Left colon (tissue), 2 donors: ENCODE measurements at places on chromosomes 4 and X. TPM values are rescaled to one million over a fixed set of nuclear protein-coding genes. Genes with fewer than 3 reads are reported as not detected.

PTTG2 gene
- total RNA-seq, result 0.67 TPM

DNA sequence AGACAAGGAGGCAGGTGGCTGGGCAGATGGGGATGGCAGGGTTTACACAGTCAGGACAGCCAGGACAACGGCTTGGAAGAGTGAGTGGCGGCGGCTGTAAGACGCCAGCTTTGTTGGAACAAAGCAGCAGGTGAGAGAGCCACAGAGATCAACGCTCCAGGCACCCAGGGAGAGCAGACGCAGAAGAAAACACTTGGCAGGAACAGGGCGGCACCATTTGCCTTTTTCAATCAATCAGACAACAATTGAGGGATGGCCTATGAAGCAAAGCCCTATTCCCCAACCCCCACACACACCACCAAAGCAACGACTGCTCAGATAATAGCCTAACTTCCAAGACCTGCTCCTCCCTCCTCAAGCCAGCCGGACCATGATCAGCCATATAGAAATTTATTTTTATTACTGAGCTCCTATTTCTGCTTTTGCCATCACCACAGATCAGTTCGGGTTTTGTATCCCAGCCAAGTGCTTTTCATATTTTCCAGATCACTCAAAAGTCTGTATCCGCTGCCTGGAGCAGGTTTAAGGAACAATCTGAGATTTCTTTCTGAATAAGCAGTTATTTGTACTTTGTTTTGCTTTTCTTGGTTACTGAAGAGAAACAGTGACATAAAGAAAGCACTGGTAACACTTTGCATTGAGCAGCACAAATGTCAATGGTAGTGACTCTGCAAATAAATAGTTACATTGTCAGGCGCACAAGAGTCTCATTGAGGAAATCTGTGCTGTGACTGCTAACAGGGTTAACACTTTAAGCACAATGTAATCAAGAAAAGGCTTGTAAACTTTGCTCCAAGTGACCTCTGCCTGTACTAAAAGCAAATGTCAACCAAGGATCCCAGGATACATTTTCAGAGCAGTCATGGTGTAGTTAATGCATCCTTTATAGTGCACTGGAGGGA is 81.8 kb upstream of the RBPJ start:
- DNase-seq, result no peak

DNA sequence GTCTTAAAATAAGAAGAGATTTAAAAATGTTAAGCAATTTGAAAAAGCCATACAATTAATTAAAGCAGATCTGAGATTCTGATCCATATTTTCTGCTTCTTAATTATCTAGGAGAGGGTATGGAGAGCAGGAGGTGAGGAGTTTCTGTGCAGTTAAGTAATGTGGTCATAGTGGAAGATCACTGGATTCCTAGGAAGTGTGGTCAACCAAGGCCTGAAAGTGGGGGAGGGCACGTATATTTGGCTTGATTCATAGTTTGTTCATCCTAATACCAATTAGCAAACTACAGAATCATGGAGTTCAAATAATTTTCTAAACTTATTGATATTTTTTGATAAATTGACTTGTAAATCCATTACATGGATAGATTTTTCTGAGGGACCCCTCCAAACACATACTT is 768.3 kb downstream of the RAPGEF2 start:
- no peak for DNase-seq

GRCh38 chr4:35556387-35556786 is 687.9 kb downstream of the ARAP2 start:
- no peak for DNase-seq

GRCh38 chr4:85672959-85673358 is 198.0 kb downstream of the ARHGAP24 start:
- no peak for DNase-seq

GRCh38 chr4:140233791-140234696 is 80.1 kb upstream of the MAML3 start:
- no peak for DNase-seq

DNA sequence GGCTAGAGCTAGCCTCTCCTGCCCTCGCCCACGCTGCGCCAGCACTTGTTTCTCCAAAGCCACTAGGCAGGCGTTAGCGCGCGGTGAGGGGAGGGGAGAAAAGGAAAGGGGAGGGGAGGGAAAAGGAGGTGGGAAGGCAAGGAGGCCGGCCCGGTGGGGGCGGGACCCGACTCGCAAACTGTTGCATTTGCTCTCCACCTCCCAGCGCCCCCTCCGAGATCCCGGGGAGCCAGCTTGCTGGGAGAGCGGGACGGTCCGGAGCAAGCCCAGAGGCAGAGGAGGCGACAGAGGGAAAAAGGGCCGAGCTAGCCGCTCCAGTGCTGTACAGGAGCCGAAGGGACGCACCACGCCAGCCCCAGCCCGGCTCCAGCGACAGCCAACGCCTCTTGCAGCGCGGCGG is at the start of gene AR:
TSS of gene AR (plus strand) at position 204 of the 400 bp plus-strand sequence. CDS start 1,126 bp downstream, outside the sequence.
- peak; percentile 25 for DNase-seq

DNA sequence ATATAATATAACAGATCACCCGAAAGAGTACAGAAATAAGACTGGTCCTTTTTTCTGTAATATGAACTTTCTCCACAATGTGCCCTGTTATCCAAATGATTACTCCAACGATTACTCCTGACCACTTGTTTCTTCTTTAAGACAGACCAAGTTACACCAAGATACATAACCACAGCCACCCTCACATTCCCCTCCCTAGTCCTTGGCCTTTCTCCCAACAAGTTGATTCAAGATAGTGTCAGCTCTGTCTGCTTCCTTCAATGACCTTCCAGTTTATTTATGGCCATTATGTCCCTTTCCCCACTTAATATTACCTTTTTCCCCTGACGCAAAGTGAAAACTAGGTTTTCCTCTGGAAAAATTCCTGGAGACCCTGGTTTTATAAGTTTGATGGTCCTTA is 397.2 kb downstream of the FAM47B start:
- no peak for DNase-seq

DNA sequence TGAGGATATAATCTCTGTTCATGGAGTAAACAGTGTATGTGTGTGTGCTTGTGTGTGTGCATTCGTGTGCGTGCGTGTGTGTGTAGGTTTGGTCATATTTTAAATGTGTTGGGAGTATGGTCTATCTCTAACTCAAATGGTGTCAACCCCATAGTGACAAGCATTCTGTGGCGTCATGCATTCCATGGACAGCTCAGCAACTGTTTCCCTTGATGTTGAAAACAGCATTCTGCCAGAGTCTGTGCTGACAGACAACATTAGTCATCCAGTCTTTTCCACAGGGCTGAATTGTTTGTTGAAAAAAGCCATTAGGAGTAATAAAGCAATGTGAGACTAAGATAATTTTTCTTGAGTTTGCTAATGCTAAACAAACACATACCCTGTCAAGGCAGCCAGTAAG is 706.6 kb downstream of the PCDH19 start:
- no peak for DNase-seq

DGKK gene
- not detected for total RNA-seq

GRCh38 chr4:10015140-10015753 is 6.0 kb downstream of the SLC2A9 start:
- peak; percentile 48 for DNase-seq

DNA sequence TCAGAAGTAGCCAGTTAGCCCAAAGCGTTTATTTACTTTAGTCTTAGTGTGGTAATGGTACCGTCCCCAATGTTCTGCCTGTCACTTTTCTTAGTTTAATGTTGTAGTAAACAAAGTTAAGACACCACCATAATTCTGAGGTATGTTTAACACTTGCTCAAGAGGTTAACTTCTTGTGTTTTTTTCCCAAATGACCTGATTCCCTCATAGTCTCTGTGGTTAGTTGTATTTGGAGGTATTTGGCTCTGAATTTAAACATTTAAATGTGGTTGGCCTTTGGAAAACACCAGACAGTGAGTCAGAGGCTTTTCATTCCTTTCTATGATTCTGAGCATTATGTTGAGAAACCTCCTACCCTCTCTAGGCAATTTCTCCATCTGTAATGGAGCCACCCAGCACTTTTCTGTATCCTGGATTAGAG is 47.9 kb downstream of the CXCL1 start:
- no peak for DNase-seq

- no peak for DNase-seq
Measured at GRCh38 chr4:164012396-164013027, 518.0 kb downstream of the TMA16 start.

KDR gene
- total RNA-seq, result 5.2 TPM

TCEAL7 gene
- 4.8 TPM for total RNA-seq

MTTP gene
- total RNA-seq, result 1.6 TPM

- DNase-seq, result no peak
Measured at GRCh38 chr4:135282676-135283075, 1081.1 kb upstream of the PABPC4L start.

- DNase-seq, result no peak
Measured at GRCh38 chrX:154300816-154301215, 5.2 kb downstream of the TKTL1 start.

AR gene
- total RNA-seq, result 0.37 TPM

DNA sequence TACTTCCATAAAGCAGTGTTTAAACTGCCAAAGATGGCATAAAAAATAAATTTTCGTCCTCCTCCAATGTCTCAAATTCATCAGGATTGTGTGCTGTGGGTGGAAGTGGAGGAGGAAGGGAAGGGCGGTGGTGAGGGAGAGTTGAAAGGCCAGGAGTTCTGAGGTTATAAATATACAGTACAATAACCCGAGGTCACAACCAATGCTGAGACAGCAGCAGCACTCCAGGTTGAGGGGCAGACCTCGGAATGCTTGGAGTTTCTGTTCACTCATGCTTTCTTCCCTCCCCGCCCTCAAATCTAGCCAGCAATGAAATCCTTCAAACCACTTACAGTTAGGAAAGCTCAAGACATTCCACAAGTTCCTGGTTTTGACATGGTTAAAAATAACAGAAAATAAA is 134.0 kb upstream of the SMAD1 start:
- no peak for DNase-seq

BRS3 gene
- total RNA-seq, result not detected

GRCh38 chr4:182554736-182555135 is 311.5 kb downstream of the TENM3 start:
- DNase-seq, result no peak

- DNase-seq, result no peak
Measured at GRCh38 chr4:49032440-49033161, 46.5 kb downstream of the CWH43 start.

- no peak for DNase-seq
Measured at GRCh38 chrX:13897566-13897965, 80.7 kb upstream of the GPM6B start.

DNA sequence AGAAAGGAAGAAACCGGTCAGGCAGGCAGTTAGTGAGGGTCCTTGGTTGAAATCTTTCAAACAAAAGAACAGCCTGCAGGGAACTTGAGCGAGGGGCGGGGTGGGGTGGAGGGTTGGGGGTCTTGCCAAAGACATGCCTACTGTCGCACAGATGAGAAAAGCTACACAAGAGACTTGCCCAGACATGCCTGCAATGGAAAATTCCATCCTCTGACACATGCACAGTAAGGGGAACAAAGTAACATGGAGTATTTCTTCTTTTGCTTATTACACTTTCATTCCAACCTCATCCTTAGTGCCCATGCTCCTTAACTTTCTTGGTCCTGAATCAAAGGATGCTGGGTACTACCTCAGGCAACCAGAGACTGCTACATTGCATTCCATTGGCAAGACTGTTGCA is 1491.2 kb downstream of the STIM2 start:
- no peak for DNase-seq

GRCh38 chrX:9370893-9371292 is 94.0 kb upstream of the TBL1X start:
- no peak for DNase-seq

DNA sequence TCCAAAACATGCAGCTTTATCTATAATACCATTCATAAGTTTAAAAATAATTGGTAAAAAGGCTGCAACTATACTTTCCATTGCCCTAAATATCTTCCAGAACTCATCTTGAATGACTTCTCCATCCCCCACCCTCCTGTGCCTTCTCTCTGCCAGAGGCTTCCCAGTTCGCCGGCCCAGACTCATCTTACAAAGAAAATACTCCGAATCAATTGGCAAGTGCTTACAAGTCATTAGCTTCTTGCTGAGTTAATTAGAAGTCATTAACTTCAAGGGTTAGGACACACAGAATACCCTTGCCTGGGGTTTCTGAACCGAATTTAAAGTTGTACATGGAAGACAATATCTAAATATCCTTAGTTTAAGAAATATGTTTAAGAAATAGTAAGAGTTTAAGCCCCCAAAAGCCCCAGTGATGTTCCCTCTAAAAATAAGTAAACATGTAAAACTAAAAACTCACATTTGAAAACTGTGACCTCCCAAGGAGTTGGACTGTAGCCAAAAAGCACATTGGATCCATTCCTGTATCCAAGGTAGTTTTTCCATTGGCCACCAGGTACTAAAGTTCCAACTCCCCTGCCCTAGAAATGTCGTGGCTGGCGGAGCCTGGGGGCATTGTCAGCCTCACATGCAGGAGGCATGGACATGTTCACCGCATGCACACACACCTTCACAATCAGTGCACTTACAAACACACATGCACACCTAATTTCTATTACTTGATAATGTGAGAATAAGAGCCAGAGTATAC is 535.2 kb upstream of the FAT1 start:
- DNase-seq, result no peak

GRCh38 chr4:123826896-123827295 is 430.3 kb downstream of the SPRY1 start:
- no peak for DNase-seq

KCNIP4 gene
- 1.1 TPM for total RNA-seq

- no peak for DNase-seq
Measured at GRCh38 chr4:170124406-170124805, 34.6 kb upstream of the AADAT start.

DNA sequence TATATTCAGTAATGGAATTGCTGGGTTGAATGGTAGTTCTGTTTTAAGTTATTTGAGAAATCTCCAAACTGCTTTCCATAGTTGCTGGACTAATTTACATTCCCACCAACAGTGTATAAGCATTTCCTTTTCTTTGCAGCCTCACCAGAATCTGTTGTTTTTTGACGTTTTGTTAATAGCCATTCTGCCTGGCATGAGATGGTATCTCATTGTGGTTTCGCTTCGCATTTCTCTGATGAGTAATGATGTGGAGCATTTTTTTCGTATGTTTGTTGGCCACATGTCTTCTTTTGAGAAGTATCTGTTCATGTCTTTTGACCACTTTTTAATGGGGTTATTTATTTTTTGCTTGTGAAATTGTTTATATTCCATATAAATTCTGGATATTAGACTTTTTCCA is 13.6 kb upstream of the MAGED4B start:
- no peak for DNase-seq

DNA sequence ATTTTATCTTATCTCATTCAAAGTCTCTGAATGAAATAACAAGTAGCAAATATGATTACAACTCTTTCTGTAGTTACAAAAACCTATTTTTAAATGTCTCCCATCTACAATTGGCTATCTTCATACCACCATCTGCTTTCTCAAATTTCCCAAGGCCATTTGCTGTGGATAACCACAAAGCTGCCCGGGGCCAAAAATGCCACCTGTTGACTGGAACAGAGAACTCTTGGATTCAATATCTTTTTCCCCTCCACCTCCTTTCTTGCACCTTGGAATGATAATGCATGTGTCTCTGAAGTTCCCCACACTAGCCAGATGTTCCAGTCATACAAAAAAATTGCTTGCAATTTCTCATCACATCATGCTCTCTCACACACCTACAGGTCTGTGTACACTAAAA is 93.3 kb upstream of the SCML1 start:
- no peak for DNase-seq

- peak; percentile 61 for DNase-seq
Measured at GRCh38 chr4:128565565-128566186, 243.8 kb upstream of the JADE1 start.
